Fibroblast of mammary gland (primary cell): ENCODE measurements at places on chromosomes 1 and 21.

DNA sequence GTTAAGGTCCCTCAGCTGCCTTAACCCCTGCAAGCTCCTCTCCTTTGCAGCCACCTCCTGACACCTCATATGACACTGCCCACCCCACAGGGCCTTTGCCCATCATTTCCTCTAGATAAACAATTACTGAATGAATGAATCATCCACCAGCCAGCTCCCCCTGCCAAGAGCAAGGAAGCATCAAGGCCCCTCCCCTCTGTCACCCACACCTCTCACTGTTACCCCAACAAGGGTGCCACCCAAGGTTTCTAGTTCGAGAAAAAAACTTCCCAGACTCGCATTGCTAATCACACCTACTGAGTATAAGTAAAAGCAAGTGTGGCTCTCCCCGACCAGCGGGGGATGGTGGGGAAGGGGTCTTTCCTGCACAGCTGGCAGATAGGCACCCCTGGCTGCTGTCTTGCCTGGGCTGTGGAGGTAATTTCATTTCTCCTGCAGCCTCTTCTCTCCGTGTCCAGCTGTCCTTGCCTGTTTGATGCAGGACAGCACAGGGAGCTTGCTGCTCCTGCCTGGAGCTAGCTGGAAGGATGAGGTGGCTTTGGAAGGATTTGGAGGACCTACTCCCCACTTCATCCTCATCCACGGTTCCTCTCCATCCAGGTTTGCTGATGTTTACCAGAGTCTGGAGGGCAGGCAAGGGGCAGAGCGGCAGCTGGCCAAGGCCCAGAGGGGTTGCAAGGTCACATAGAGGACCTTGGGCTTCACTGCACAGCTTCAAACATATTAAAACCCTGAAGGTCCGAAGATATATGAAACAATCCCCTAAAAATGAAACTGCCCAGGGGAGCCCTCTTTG lies 33.1 kb upstream of the LBR start:
- peak; percentile 30 for DNase-seq

- DNase-seq: no peak
Measured at GRCh38 chr1:14910984-14911721, 242.4 kb upstream of the TMEM51 start.

- DNase-seq: peak; percentile 92
Measured at GRCh38 chr1:241918879-241919278, 38.7 kb upstream of the BECN2 start.

DNA sequence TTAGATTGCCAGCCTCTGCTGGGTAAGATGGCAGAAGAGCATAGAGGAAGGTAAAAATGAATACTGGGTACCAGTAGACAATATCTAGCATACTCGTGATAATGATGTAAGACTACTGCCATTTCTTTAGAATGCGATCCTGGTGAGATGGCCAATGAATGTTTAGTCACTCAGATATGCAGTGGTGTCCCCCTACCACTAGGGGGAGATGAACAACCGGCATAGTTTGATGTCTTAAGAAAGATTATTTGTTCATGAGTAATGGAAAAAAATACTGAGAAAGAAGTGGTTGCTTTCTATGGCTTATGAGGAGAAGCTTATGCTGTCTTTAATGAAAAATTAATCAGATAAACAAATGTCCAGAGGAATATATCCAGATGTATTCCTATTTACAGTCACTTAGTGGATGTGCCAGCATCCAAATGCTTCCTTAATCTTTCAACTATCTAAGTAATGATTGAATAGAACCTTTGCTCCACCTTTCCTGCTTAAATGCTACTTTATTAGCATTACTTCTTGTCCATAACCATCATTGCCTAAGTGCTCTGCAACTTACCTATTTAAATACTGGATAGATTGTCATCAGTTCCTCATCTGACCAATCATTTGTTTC lies 256.6 kb downstream of the ST6GALNAC3 start:
- DNase-seq: peak; percentile 79

DNA sequence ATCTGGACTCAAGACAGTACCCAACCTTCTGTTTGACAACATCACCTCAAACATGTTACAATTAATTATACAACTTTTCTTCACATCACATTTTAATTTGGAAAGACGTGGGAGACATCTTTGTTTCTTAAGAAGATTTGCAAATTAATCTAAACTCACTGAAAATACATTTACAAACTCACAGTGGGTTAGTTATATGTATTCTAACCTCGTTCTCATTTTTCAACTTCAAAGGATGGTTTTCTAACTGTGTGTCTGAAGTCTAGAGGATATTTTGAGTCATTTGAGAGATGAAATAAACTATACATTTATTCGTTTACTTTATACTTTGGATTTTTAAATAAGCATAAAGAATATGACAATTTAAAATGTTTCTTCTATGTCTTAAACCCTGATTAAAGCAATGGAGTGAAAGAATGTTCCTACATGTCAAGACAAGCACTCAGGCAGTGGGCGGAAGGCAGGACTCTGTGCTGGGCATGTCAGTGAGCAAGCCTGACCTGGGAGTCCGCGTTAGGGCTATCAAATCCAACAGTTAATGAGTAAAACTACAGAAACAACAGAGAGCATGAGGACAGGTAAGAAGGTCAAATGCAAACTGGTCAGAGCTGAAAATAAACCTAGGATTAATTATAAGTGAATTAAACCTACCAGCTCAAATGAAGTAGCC lies 76.5 kb upstream of the CTTNBP2NL start:
- no peak for DNase-seq

GRCh38 chr21:43370888-43371570 lies 55.9 kb downstream of the SIK1 start:
- DNase-seq: no peak

DNA sequence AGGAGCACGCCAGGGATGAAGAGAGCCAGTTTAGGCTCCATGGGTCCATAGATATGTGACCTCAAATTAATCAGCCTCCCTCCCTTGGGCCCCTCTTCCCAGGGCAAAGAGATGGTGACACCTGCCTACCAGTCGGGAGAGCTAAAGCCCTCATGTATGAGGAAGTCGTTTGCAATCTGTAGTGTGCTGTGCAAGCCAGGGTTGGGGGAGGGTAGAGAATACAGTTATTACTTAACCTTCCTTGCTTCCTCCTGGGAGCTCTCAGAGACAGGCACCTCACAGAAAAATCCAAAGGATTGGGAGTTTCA lies 4.0 kb downstream of the PGLYRP4 start:
- DNase-seq: no peak

DNA sequence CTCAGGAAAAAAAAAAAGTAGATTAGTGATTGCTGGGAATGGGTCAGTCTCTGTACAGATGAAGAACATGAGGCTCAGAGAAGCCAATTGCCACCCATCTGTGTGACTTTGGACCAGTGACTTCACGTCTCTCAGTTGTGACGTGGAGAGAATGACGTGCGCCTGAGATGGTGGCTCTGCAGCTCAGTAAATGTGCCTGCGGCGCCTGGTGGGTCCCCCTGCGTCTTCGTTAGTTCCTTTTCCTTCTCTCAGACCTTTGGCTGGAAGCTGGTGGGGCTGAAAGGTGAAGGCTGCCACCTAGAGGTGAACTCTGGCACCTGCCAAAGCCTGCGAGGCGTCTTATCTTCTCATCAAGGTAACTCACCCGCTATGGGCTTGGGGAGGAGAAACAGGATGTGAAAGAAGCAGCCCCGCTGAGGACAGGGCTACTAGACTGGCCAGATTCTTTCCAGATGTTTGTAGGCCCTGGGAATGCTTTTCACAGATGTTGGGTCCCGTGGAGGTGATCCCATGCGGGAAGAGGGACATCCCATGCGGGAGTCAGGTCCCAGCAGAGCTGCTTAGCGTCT lies 8.7 kb upstream of the E2F2 start:
- DNase-seq: peak; percentile 90

GRCh38 chr1:9691691-9692090 lies 40.2 kb downstream of the PIK3CD start:
- DNase-seq: no peak

- no peak for DNase-seq
Measured at GRCh38 chr1:61368876-61369275, 286.5 kb downstream of the NFIA start.

DNA sequence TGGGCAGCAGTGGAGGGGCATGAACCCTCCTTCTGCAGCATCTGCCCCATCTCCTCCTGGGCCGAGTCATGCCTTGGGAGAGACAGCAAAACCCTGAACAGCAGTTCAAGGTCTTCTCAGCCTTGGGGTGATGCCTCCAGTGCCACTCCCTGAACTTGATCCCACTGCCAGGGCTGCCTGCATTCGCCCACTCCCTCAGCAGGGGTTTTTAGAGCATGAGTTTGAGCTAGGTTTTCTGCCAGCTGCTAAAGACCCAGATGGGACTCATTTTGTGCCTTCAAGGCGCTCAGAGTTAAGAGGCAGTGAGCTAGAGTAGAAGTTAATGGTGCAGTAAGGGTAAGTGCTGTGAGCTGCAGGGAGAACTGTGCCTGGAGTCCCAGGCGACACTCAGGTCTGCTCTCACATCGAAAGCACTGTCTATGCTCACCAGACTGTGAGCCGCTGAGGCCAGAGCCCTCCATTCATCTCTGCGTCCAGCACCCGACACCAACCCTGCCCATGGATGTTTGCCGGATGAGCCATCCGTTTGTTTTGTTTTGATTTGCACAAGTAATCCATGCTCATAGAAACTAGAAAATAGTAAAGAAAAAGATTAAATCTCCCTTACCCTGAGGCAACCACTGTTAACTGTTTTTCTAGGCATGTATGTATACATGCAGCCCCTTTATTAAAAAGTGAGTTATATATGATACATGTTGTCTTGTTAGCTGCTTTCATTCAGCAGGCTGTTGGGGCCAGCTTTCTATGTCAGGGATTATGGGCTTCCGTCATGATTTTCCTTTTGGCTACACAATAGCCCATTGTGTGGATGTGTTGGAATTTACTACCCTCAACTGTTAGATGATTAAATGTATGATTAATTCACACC lies 67.8 kb downstream of the VPS26C start:
- DNase-seq: no peak

DNA sequence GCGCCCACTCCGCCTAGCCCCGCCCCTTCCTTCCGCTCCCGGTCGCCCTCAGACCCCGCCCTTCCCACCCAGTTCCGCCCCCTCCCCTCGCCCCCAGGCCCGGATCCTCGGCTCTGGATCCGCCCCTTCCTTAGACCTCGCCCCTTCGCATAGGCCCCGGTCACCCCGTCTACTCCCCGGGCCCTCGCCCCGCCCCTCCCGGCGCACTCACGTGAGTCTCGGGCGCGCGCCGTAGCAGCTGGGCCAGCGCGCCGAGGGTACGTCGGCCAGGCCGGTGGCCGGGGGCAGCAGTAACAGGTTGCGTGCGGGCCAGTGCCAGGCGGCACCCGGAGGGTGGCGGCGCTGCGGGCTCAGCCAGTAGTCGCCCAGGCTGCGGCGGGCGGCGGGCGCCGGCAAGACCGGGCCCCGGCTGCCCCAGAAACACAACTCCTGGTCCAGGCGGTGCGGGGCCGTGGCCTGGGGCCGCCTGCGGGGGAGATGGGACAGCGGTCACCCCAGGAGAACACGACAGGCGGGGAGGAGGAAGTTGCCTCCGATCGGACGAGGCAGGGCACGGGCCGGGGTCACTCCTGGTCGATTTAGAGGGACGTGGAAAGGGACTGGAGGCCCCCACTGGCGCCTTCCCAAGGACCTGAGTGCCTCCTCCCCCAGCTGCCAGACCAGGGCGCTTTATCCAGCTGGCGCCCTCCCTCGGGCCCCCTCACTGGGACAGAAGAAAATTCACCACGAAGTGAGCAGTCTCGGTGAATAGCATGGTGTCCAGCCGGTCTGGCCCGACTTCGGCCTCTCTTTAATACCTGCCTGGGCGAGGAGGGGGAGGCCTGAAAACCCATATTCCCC lies 10.7 kb downstream of the FAM229A start:
- peak; percentile 84 for DNase-seq

- DNase-seq: peak; percentile 40
Measured at GRCh38 chr1:87449348-87449963, 120.8 kb downstream of the LMO4 start.

- DNase-seq: no peak
Measured at GRCh38 chr1:45037456-45037855, 25.4 kb downstream of the UROD start.

GRCh38 chr1:221945669-221946068 lies 203.8 kb upstream of the DUSP10 start:
- no peak for DNase-seq

DNA sequence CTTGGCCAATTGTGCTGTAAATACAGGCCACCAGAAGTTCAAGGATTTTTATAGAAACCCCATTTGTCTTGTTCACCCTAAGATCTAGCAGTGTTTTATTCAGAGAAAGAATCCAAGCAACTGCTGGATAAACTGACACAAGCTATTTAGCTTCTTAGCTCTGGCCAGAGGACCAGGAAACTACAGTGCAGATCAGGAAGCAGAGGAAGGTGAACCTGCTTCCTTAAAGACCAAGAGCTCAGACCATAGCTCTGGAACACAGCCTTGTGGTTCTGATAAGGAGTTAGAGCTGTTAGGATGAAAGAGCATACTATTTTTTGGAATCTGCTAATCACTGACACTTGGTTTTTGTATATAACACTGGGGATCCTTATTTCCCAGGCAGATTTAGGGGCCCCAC lies 5.2 kb upstream of the CCDC17 start:
- no peak for DNase-seq

DNA sequence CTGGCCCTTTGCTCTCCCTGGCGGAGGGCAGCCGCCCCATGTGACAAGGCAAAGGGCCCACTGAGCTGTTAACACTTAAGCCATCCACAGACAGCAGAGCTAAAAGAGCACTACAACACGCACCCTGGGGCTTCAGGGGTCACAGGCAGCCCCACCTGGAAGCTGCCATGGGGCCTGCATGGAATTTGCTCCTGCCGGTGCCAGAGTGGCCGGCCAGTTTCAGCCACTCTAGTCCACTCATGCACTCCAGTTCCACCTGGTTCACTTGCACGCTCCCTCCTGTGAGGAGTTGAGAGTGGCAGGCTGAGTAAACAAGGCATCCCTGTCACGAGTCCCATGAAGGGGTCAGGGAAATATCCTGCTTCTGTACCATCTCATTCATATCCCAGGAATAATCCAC lies 55.3 kb downstream of the RIMS3 start:
- no peak for DNase-seq

- DNase-seq: peak; percentile 88
Measured at GRCh38 chr1:94160811-94161210, 39.9 kb upstream of the ABCA4 start.

DNA sequence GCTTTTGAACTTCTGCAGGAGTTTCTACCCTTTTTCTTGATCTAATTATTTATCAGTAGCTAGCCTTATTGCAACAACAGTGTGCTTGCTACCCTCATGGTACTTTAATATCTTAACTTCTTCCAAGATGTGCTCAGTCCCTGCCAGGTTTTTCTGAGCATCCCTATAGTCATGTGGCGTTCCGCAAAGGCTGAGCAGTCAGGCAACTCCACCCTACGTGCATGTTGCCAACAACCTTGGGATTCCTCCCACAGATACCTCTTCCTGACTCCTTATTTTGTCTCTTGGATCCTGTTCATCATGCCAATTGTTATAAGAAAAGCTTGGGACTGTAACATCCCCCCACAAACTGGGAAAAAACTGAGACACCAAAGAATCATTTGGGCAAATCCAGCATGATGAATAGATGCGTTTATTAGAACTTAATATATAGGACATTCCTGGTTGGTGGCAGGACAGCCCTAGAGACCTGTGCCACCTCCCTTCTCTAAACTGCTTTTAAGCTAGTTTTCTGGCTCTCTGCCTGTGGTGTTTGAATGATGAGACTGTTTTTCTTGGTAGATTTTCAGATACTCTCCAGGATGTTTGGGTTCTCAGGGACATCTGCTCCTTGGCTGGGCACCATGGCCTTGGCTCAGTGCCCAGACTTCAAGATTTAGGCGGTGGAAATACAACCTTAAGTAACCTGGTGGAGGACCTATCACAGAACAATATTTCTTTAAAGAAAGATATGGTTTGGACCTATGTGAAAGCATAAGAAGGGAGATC lies 27.1 kb upstream of the KCTD3 start:
- DNase-seq: peak; percentile 78
